ENCODE measurements at places on chromosomes 6 and 20. TPM values are rescaled to one million over a fixed set of nuclear protein-coding genes. Genes with fewer than 3 reads are reported as not detected.

Gene CGA
- not detected for polyA plus RNA-seq

Gene SNAP91
- polyA plus RNA-seq, result not detected

Gene SPATA25
- not detected for polyA plus RNA-seq

Gene NRSN1
- polyA plus RNA-seq, result not detected
